ENCODE measurements at places on chromosomes 7 and 10. TPM values are rescaled to one million over a fixed set of nuclear protein-coding genes. Genes with fewer than 3 reads are reported as not detected.

AGBL3 gene
- 0.44 TPM for total RNA-seq

NUTM2E gene
- total RNA-seq, result not detected

UNCX gene
- not detected for total RNA-seq

DNA sequence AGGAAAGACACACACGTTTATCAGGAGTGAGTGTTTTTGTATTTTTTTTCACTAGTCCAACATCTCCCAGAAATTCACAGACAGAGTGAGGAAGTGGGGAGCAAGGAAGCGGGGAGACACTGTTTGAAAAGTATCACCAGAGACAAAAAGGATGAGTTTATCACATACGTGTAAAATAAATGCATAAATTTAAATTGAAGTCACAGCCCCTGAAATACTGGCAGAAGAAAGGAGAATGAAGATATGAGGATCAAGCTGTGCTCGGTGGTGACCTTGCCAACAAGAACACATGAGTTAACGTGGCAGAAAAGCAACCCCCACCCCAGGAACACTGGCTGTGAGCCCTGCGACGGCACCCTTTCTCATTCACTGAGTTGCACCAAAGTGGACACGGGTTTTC, 317.2 kb upstream of the AOAH start:
- DNase-seq, result no peak

GRCh38 chr7:15303357-15303756, 258.5 kb downstream of the AGMO start:
- no peak for DNase-seq

Data from lung microvascular endothelial cell (primary cell).